ENCODE measurements at places on chromosomes 4 and X.

GRCh38 chr4:164318350-164318749, 435.6 kb upstream of the SMIM31 start:
- no peak for DNase-seq

GRCh38 chrX:94302446-94302845, 628.4 kb downstream of the FAM133A start:
- no peak for DNase-seq

DNA sequence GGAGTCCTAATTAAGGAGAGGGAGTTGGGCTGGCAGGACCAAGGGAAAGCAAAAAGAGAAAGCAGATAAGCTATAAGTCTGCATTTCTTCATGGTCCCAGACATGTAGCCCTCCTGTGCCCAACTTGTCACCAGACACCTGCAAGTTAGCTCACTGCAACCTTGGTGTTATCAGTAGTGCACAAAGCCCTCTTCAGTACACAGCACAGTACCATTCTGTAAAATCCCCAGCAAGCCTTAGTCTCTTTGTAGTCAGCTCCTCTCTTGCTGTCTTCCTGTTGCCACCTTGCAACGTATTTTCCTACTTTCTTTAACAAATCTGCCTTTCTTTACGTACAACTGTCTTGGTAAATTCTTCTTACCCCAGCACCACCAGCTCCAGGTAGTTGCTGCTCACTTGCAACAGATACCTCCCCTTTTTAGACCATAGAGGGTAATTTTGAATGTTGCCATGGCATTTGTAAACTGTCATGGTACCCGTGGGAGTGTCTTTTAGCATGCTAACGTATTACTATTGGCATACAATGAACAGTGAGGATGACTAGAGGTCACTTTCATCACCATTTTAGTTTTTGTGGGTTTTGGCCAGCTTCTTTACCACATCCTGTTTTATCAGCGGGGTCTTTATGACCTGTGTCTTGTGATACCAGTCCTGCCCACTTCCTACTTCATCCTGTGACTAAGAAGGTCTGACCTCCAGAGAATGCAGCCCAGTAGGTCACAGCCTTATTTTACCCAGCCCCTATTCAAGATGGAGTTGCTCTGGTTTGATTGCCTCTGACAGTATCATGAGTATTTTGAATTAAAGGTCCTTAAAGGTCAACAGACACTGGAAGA, 28.3 kb upstream of the AP1S2 start:
- no peak for DNase-seq

DNA sequence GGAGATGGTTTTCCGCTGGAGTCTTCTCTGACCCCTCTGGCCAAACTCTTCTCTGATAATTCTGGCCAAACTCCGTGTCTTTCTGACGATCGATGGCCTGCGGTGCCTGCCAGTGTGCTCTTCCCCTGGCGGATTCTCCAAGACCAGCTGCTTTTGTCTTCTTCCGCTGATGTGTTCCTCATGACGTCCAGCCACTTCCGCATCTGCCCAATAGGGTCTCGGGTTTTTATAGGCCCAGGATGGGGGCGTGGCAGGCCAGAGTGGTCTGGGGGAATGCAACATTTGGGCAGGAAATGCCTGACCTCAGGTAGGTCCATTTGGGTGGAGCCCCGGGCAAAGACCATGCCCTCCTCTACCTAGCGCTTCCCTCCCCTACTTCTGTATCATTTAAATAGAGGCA, 1542.1 kb downstream of the STIM2 start:
- no peak for DNase-seq

DNA sequence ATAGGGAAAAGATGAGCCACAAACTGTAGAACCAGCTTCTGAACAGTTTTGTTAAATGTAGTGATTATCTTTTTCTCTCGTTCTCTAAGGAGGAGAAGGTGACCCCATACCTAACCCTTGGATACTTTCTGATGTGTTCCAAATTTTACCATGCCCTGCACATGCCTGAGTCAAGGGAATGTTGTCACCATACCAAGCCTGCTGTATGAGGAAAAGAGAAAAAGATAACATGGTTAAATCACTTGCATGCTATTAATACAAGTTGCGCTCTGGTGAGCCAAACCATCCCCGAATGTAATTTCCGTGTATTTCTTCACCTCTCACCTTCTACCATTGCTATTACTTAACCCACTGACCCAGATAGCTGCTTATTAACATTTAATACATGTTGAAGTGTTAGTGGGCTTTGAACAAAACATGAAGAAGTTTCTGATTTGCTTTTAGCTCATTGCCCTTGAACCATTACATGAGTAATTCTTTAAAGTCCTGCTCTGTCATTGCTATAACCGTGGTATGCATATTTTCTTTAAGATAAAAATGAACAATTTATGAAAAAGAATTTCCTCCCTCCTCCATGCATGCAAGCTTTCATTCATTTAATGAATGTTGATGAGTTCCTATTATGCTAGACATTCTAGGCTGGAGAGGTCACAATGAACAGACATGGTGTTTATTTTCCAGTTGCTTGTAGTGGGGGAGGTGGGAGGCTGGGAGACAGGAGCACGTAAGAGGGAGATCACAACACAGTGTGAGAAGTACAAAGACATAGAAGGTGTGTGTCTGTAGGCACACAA, 13.6 kb upstream of the KIT start:
- DNase-seq = no peak

GRCh38 chrX:134679221-134679620, 20.9 kb upstream of the PLAC1 start:
- no peak for DNase-seq

DNA sequence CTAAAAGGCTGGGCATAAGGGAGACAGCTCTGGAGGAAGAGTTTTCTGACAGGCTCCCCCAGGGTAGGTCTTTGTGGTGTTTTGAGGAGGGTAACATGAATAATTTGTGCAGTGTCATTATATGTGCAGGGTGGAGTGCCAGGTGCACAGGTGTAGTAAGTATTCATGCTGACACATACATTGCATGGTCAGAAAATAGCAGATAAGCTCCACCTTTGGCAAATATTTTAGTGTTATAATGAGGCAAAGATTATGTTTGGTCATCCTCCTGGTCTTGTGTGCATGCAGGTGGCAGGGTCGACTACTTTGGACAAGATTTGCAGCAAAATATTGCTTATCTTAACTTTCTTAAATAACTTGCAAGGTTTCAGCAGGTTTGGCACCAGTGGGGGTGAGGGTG, 910.4 kb upstream of the PCDH10 start:
- DNase-seq = no peak

DNA sequence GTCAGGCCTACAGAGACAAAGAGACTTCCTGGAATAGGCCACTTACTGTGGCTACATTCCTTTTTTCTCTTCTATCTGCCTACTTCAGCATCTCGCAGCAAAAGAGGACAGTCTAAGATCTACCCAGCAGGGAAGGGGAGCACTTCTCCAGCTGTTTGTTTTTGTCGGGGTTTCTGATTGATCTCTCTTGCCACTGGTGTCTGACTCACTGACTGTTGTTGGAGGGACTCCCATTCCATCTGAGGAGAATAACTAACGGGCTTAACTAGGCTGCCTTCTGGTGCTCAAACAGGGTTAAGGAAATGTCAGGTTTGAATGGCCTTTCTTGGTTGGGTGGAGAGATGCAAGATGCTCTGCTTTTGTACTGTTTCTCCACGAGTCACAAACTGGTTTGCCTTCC, 100.2 kb upstream of the TMEM164 start:
- DNase-seq = no peak

GRCh38 chr4:83248486-83248885, 36.1 kb downstream of the COQ2 start:
- DNase-seq = no peak

DNA sequence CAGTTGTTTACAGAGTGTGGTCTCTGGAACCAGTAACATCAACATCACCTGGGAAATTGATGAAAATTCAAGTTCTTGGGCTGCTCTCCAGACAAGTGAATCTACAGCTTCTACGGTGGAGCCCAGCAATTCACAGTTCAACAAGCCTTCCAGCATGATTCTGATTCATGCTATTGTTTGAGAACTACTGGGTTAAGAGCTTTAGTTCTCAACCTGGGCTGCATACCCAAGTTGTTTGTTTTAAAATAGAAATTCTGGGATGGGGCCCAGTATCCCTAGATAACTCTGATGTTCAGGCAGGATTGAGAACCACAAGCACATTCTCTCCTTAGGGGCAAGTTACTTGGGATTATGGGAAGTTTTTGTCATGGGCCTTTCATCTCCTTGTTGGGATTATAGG, 37.9 kb upstream of the PGK1 start:
- no peak for DNase-seq

GRCh38 chr4:154065368-154065767, 276.5 kb upstream of the SFRP2 start:
- no peak for DNase-seq

GRCh38 chr4:24913119-24913485, 260 bp upstream of the CCDC149 start:
- DNase-seq = no peak

GRCh38 chr4:182354867-182355266, 111.7 kb downstream of the TENM3 start:
- no peak for DNase-seq

GRCh38 chrX:15750611-15751154, 12.6 kb downstream of the CA5B start:
- DNase-seq = no peak

GRCh38 chr4:80268936-80269335, 2.5 kb downstream of the FGF5 start:
- DNase-seq = no peak

- DNase-seq = no peak
These were observed 4.5 kb downstream of the HHIP start for GRCh38 chr4:144650311-144651005.

GRCh38 chrX:47590984-47591383, 8.7 kb downstream of the TIMP1 start:
- DNase-seq = no peak

DNA sequence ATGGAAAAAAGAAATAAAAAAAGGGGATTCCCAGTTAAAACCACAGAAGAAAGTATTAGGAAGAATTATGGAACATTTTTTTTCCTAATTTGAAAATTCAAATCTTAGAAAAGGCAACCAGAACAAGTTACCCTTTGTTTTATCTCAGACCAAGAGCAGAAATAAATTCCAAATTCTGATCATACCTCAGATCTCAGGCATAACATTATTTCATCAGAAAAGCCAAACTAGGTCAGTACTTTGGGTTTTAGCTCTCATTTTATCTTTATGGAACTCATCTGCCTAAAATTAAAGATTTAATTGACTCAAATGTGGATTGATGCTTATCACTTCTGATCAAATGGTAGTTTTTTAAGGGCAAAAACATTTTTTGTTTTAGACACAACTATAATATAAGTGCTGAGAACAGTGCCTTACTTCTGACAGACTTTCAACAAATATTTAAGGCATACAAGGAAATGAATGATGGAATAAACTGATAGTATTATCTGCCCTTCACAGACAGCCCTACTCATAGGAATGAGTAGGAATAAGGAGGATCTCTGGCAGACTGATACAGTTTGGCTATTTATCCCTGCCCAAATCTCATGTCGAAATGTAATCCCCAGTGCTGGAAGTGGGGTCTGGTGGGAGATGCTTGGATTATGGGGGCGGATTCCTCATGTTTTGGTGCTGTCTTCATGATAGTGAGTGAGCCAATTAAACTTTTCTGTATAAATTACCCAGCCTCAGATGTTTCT, 245.3 kb upstream of the PITX2 start:
- DNase-seq = no peak

GRCh38 chr4:183349673-183350072, 27.4 kb upstream of the CLDN24 start:
- no peak for DNase-seq

GRCh38 chrX:139192386-139192961, 338.1 kb upstream of the F9 start:
- no peak for DNase-seq

DNA sequence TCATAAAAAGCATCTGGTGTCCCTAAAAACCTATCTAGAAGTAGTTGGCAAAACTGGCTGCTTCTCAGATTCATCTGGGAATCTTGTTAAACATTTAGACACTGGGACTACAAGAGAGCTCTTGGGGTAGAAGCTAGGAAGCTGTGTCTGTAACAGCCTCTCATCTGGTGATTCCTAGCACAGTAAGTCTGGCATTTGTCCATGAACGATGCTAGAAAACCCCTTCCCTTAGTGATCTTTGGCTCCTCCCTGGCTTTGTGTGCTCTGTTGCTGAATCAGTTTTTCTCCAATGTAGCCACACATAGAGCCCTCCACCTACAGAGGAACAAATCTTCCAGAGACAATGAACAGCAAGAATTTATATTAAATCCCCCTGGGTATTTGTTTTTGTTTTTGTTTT, 951.7 kb upstream of the LCORL start:
- no peak for DNase-seq

DNA sequence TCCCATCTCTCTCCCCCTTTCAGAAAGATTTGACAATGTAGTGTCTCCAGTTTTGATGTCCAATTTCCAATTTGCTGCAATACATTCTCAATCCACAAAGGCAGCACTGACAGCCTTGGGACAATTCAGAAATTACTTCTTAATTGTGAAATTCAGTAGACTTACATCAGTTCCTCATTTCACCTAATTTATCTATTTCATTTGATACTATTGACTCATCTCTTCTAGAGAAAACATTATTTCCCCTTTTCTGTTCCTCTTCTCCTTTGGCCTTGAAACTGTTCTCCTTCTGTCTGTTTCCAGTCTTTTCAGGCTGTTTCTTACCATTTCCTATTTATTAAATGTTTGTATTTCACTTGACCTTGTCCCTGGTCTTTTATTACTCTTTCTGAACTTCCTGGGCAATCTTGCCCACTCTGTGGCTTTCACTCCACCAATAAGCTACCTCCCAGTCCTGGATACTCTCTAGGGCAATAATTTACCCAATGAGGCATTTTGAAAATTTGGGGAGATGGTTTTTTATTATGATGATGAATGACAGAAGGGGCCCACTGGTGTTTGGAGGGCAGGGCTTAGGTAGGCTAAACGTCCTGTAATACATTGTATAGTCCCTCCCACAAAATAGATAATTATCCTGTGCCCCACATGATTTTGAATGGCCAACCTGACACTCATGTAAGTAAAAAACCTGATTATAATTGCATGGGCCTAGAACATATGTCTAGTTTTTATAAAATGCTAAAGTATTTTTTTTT, 498.0 kb upstream of the BOD1L1 start:
- DNase-seq = no peak

DNA sequence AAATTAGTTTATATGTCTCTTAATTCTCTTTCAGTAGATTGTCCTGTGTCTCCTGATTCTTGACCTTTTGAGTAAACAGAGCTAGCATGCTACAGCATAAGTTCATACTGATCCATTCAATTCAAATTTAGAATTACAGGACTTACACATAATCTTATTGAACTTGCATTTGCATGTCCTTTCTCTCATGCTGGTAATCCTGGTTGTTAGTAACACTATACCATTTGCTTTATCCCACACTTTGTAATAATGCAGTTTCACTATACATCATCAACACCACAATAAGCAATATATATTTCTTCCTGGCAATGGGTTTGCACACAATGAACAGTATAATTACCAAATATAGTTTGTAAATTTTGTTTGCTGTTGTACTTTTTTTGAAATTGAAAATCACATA, 937.2 kb upstream of the GRID2 start:
- DNase-seq = no peak

- no peak for DNase-seq
These were observed 8.2 kb downstream of the KLHL15 start for GRCh38 chrX:24018809-24019208.

DNA sequence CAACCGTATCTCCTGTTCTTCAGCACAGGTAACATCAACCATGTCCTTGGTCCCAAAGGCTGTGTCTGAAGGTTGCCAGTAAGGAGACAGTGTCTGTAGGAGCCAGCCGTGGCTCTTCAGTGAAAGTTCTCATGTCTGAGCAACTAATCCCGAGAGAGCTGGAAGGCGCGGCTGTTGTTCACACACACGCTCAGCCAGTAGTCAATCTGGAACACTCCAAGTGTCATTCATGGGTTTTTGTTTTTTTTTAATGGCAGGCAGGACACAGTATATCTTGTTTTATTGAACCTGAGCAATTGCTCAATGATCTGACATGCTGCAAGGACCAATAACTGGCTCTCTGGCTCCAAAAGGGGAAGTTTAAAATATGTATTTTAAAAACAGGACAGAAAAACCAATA, 48.4 kb upstream of the MAP3K15 start:
- DNase-seq = peak; percentile 10
